Activated CD4-positive, alpha-beta T cell treated with anti-CD3 and anti-CD28 coated beads, Interleukin-2, amount 50 U/mL, for 1 hour (primary cell): ENCODE measurements at places on chromosomes 16 and 17.
A peak's percentile ranks its signal among the peaks of the same experiment; 100 is the strongest.

GRCh38 chr17:68452724-68453290 lies 4.5 kb downstream of the WIPI1 start:
- DNase-seq, result no peak

DNA sequence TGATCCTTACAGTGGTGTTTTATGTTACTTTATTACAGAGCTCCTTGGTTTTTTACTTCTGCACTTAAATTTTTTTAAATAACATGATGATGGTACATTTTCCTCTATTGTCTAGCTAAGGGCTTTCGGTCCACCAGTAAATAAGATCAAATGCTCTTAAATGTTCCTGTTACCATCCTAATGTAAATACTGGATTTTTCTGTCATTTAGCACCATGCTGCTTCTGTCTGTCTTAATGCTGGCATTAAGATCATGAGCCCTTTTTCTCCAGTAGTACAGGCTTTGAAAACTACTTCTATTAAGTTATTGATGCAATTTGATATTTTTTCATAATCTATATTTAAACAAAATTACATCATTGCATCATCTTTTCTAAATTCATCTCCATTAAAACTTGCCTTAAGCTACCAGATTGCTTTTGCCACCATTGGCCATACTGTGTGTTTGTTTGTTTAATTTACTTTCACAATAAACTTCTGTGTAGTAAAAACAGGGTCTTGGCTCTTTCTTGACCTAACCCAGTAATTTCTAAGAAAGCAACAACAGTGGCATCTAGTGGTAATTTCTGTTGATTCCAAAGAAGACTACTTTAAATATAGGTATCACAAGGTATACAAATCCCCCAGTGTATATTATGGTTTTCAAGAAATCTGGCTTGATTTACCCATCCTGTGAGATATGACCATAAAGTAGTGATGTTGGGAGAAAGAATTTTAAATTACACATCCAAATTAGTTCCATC lies 9.0 kb upstream of the PHAF1 start:
- DNase-seq, result no peak

GRCh38 chr17:10105513-10106001 lies 92.8 kb downstream of the GAS7 start:
- no peak for DNase-seq

- no peak for DNase-seq
These were observed 2.4 kb upstream of the SLC47A2 start for GRCh38 chr17:19718613-19719354.

- DNase-seq, result no peak
These were observed 113.4 kb downstream of the AMFR start for GRCh38 chr16:56312028-56312300.

DNA sequence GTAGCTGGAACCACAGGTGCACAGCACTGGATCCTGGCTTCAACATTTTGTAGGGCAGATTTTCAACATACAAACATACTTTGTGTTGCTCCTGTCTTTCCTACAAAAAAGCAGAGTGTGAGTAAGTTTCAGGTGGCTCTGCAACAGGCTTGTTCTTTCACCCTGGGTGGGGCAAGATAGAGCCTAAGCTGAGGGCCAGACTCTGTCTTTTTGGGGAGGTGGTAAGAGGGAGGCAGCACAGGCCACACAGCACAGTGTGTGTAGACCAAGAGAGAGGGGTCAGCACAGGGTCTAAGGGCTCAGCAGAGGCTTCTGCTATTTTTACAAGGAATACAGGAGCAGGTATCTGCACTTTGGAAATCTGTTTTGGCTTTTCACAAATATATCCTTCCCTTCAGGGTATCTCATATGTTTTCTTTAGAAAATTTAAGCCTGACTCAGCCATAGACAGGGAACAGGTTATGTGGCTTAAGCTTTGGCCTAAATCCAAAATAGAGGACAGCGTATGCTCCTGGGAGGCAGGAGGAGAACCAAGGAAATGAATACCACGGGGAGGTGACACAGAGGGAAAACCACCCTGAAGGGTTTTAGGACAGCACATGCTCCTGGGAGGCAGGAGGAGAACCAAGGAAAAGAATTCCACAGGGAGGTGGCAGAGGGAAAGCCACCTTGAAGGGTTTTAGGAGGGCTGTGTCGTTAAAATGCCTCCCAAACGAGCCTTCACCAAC lies 21.6 kb downstream of the EMC8 start:
- no peak for DNase-seq

DNA sequence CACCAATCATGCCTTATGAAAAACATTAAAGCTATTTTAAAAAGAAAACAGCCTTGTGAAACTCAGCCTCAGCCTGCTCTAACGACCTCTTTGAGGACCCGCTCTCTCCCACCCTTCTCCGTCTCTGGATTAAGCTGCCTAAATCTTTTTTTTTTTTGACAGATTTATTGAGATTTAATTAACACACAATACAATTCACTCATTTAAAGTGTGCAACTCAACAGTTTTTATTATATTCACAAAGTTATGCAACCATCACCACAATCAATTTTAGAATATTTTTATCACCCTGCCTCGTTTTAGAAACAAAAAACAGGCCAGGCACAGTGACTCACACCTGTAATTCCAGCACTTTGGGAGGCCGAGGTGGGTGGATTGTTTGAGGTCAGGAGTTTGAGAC lies 8.4 kb downstream of the CDR2L start:
- no peak for DNase-seq

DNA sequence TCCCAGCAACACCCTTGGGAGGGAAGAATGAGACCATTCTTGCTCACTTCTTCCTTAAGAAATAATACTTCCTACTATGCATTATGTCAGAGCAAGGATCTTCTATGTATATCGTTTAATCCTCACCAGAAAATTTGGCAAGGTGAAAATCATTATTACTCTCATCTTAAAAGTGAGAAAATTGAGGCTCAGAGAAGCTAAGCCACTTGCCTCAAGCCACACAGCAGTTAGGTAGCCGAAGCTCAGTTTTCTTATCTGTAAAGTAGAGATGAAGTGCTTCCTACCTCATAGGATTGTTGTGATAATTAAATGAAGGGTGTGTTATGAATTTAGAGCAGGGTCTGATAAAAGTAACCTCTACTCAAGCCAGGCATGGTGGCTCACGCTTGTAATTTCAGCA lies 368.9 kb upstream of the ASIC2 start:
- no peak for DNase-seq

DNA sequence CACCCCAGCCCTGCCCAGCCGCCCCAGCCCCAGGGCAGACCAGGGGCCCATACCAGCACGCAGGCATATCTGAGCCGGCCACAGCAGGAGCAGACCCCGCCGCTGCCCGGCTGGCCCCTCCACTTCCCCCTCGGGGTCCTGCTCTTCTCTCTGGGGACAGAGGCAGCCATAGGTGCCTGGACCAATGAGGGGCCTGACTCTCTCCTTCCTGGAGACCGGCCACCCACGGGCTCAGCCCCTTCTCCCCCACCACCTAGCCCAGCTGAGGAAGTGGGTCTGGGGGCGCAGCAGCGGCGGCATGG lies 3.8 kb downstream of the TMC6 start:
- no peak for DNase-seq

DNA sequence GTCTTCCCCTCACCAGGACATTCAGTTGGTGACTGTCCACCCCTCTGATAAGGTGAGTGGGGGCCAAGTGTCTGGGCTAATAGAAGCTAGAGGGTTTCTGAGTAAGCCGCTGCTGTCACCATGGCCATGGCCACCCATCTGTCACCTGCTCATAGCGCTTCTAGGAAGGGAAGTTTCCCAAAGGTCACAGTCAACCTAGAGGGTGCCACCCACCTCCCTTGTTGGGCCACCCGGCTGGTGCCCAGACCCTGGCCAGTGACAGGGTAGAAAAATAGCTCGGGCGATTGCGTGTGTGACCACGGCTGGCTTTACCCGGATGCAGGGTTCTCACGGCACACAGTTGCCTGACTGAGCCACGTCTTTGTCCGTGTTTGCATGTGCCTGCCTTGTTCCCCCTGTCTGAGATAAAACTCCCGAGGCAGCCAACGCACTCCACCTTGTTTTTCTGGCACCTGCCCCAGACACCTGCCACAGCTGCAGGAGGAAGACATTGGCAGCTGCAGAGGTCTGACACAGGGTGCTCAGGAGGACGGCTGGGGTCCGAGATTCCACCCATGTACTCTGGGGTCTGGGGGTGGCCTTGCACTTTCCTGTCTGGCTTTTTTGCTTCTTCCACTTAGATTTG lies 809 bp downstream of the PIRT start:
- no peak for DNase-seq

GRCh38 chr16:2035431-2036199 lies 8.9 kb downstream of the NHERF2 start:
- no peak for DNase-seq

DNA sequence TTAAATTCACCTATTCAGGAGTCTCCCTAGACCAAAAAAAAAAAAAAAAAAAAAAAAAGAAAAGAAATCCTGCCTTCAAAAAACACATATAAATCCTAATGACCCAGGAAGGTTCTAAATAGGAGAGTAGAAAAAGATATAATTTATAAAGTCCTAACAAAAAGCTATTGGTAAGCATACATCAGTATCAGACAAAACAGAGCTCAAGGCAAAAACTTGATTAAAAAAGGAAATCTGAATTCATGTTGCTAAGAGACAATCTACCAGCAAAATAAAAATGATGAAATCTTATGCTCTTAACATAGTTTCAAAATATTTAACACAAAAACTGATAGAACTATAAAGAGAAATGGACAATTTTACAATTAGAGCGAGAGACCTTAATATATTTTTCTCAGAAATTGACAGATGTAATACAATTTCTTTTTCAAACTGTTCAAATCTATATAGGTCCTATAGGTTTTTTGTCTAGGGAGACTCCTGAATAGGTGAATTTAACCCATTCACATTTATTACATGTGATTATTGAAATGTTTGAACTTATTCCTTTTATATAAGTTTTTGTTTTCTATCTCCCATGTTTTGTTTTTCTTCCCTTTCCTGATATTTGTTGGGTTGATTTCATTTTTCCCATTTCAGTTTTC lies 57.0 kb downstream of the NT5M start:
- DNase-seq, result no peak

DNA sequence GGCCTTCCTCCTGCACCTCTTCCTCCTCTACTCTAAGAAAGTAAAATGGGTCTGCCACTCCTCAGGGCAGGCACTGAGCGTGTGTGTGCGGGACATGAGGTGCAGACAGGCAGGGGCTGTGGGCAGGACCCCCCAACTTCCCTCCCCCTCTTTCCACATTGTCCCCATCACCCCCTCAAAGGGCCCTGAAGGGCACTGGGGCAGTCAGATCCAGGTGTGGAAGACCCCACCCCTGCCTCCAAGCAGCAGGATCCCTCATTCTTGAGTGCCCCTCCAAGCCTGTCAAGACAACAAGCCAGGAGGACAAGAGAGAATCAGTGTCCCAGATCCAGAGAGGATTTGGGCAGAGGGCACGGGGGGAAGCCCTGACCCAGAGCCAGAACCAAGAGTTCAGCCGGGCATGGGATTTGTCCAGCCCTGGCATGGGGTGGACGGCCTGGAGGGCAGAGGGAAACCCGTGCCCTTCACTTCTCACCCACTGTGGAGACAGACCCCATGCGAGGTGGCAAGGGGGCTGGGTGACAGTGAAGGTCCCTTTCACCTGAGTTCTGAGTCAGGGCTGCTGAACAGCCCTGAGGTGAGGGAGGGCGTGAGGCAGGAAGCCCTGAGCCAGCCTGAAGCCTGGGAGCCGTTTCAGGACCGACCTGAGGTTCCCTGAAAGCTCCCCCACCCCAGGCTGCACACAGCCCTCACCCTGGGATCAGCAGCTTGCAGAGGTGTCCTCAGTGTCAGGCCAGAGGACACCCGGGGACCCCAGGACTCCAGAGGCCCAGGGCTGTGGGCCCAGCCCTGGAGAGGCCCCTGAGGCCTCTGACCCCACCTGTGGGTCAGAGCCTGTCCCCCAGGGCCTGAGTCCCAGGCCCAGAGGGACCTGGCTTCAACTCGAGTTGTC lies 45.8 kb downstream of the USP22 start:
- DNase-seq, result no peak

DNA sequence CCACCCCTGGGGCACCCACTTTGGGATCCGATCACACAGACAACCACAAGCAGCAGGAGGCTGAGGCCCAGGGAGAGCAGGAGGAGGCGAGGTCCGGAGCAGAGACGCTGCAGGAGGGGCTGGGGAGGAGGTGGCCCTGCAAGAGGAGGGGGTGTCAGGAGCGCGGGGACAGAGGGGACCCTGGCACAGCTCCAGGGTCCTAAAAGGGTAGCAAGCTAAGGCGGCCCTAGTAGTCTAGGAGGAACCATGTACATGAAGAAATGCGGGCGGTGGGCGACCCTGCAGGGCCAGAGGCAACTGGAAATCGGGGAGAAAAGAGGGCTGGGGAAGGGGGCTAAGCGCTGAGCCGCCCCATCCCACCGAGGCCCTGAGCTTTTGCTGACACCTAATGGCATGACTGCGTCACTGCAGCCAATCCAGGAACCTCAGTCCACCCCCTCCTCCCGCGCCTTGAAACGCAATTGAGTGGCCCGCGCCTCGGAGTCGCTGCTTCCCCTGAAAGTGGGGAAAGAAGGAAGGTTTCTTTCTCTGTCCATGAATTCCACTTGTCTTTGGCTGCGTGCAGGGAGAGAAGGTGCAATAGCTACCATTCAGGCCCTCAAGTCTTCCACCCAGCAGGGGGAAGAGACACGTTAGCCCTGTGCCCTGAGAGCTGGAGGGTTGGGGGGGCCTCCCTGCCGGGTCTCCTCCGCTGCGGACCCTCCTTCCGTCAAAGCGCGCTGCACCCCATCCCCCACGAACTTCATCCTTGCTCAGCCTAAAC lies 1.8 kb downstream of the ASGR1 start:
- DNase-seq, result peak; percentile 65

DNA sequence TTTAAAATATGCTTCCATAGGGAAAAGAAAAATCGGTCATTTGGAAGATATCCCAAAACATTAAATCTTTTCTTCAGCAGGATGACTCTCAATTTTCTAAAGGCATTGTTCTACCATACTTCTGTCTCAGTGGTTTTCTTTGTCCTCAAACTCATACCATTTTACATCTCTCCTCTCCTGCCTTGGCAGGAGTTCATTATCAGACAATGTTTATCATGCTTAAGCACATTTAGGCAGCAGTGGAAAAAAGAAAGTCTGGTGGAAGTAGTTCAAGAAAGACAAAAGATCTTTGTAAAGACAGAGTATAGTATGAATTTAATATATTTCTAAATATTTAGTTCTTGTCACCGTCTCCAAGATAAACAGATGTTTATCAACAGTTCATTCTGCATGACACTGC lies 68.2 kb downstream of the CDK12 start:
- no peak for DNase-seq

DNA sequence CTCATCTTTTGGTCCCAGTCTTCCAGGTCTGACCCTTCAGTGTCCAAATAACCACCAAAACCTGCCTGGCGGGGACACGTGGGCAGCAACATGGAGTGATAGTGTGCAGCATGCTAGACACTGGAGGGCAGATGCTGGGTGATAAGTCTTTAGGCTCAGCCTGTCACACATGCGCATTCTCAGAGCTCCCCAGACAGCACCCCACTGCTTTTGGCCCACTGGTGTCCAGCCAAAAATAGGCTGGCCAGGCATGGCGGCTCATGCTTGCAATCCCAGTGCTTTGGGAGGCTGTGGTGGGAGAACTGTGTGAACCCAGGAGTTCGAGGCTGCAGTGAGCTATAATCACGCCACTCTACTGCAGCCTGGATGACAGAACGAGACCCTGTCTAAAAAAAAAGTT lies 12.3 kb downstream of the GINS2 start:
- DNase-seq, result no peak
